NCI-H524 treated with DMSO at 0.1 percent for 48 hours (cell line): ENCODE measurements at places on chromosomes 6 and 20.

DNA sequence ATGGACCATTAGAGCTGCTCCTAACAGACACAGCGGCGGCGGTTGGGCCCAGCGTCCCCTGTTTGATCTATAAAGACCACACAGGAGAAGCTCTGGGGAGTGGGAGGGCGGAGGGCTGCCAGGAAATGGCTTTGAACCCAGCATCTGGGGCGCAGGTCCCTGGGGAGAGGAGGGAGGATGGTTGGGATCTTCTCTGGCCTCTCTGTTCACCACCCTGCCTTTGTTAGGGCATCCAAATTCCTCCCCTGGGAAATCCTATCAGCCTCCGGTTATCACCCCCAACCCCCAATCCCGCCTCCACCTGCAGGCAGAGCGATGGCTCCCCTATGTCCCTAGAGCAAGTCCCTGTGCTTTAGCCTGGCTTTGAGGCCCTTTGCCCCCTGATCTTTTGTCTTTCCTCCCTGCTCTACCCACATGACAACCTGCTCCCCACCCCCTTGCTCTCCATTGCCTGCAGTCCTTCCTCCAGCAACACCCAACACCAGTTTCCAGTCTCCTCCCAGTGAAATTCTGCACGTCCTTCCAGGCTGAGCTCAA, 7.1 kb downstream of the XKR7 start:
- DNase-seq = no peak

GRCh38 chr20:52524861-52525260, 333.3 kb upstream of the ZFP64 start:
- DNase-seq = no peak

DNA sequence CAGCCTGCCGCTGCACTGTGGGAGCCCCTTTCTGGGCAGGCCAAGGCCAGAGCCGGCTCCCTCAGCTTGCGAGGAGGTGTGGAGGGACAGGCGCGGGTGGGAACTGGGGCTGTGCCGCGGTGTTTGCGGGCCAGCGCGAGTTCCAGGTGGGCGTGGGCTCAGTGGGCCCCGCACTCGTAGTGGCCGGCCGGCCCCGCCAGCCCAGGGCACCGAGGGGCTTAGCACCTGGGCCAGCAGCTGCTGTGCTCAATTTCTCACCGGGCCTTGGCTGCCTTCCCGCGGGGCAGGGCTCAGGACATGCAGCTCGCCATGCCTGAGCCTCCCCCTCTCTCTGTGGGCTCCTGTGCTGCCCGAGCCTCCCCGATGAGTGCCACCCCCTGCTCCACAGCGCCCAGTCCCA, 388.1 kb downstream of the PHF3 start:
- no peak for DNase-seq

- no peak for DNase-seq
Observed at GRCh38 chr20:13363473-13363872, 142.4 kb downstream of the ISM1 start.

DNA sequence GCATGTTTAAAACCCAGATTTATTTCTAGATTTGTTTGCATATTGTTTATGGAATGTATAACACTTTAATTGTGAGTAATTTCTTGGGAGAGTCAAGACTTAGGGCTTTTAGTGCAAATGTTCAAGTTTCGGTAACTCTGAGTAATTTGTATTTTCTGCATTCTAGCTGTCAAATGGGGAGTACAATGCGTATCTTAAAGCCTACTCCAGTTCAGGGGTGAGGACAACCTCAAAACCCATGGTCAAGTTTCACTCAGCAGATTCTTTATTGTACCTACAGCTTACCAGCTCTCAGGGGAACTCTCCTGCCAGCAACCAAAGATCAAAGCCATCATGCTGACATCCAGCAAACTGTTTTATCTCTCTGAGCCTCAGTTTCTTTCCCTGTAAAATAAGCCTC, 458.6 kb upstream of the JARID2 start:
- no peak for DNase-seq

GRCh38 chr6:44594481-44594880, 207.0 kb downstream of the CDC5L start:
- DNase-seq = no peak

GRCh38 chr6:85124472-85125354, 325.2 kb upstream of the NT5E start:
- no peak for DNase-seq

GRCh38 chr20:57426271-57426689, 35.1 kb downstream of the RBM38 start:
- DNase-seq = no peak

DNA sequence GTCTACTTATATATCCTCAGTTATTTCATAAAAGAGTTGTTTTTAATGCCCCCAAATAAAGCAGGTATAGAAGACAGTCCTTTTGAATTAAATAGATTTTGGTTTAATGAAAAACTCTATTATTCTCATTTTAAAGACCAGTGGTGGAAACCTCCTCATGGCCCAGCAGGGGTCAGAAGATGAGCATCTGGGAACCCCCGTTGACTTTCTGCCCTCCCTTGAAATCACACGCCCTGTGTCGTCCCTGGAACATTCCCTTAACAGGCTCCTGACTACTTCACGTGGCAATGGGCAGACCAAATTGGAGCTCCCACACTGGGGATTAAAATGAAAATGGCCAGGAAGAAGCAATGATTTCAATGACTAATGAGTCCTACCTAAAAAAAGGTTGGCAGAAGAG, 220.9 kb downstream of the KIF16B start:
- DNase-seq = no peak

- peak; percentile 46 for DNase-seq
Observed at GRCh38 chr6:163806755-163807499, 392.4 kb downstream of the QKI start.

DNA sequence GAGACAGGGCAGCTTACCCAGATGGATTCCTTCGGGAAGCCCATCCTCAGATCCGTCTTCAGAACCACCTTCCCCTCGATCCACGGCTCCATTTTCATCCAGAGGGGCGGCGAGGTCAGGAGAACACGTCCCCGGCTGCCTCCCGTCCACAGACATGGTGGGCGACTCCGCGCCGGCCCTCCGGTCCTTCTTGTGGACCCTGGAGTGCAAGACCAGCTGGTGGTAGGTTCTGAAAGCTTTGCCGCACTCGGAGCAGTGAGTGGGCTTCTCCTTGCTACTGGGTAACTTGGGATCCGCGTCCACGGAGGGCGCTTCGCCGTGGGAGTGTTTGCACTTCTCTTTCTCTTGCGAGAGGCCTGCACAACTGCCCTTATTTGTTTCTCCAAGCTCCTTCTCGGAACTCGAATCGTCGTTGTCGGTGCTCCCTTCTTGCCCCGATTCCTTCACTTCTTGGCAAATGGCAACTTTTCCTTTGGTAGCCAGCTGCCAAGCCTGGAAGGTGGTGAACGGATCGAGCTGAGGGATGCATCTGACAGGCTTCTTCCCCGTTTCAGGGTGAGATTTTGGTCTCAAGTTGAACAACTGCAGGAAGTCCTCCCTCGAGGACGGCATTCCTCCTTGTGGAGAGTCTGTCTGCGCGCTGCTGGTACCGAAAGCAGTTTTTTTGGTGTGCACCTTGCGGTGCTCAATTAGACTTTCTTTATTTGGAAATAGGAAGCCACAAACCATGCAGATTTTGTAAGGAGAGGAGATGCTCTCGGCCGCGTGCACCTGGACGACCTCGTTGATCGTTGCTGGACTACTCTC, 12.0 kb downstream of the ZNF217 start:
- no peak for DNase-seq

- DNase-seq = no peak
Observed at GRCh38 chr20:23641936-23642751, 4.4 kb upstream of the CST3 start.

GRCh38 chr6:146587459-146587858, 11.3 kb upstream of the ADGB start:
- DNase-seq = no peak

- no peak for DNase-seq
Observed at GRCh38 chr6:116483616-116484015, 22.4 kb downstream of the CALHM6 start.

- DNase-seq = peak; percentile 26
Observed at GRCh38 chr6:109455437-109456110, at the start of gene MICAL1. TSS of gene MICAL1 (minus strand) at chr6:109455772. CDS start at chr6:109454196, 1,576 bp downstream.

DNA sequence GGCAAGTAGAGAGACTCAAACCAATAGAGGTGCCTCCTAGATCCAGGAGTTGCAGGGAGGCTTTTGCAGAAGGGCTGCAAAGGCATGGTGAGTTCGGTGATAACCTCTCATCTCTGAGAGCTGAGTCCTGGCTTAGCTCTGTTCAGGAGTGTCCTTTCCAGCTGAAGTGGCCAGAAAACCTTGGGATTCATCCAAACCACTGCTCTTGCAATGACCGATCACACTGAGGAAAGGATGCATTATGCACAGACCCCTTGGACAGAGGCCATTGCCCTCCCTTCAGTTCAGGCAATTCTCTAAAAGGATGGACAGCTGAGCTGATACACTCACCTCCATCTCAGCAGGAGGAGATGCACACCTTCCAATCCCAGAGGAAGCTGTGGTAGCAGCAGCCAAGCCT, 158.8 kb upstream of the ENPP5 start:
- no peak for DNase-seq

GRCh38 chr6:113642714-113643406, 214.3 kb upstream of the MARCKS start:
- DNase-seq = no peak

- no peak for DNase-seq
Observed at GRCh38 chr6:143754204-143754603, 76.4 kb downstream of the PHACTR2 start.

DNA sequence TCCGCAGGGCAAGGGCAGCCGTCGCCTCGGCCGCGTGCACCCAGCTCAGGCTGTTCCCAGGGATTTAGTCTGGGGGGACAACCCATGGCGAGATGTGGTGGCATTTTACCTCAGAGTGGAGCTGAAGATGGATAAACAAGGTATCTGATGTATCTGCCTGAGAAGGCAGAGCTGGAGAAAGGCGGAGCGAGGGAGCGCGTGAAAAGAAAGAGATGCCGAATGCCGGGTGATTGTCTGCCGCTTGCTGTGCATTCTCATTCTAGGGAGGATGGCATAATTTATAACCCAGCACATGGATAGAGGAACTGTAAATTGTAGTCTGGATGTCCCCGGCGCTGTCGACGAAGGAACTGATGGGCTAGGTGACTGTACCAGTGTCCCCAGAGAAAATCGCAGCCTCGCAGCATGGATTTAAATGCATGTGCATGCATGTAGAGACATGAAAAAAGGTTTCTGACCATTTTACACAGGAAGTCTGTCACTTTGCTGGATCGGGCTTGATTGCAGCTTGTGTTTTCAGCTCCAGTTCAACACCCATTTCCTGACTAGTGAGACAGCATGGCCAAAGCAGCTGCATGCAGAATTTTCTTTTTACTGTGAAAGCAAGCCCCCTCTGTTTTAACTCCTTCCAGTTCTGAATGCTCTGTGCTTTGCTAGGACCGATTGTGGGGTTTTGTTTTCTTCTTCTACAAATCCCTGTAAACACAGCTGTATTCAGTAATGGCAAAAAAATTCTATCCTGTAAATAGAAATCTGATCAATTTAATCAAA, 149.7 kb downstream of the PRL start:
- no peak for DNase-seq

GRCh38 chr20:31817461-31817860, 1.7 kb upstream of the MYLK2 start:
- no peak for DNase-seq

DNA sequence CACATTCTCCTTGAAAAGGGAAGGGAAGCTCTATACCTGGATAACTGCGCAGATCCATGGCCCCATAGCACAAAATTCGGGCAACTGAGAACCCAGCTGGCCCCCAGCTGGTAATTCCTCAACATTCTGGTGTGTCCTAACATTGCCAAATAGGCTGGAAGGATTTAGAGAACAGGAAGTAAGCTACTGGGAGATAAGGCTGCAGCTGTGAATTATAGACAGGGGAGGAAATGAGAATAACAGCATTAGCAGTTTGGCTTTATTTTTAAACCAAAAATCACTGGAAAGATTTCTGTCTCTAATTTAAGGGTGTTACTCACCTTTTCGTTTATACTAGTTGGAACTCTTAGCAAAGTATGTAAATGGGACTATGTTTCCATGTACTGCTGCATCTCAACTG, 97.2 kb downstream of the TULP4 start:
- DNase-seq = no peak
